Brain microvascular endothelial cell (primary cell): ENCODE measurements at places on chromosomes 3 and 15.
A peak's percentile ranks its signal among the peaks of the same experiment; 100 is the strongest.

- no peak for DNase-seq
Measured at GRCh38 chr15:59817834-59818233, 128.7 kb upstream of the BNIP2 start.

DNA sequence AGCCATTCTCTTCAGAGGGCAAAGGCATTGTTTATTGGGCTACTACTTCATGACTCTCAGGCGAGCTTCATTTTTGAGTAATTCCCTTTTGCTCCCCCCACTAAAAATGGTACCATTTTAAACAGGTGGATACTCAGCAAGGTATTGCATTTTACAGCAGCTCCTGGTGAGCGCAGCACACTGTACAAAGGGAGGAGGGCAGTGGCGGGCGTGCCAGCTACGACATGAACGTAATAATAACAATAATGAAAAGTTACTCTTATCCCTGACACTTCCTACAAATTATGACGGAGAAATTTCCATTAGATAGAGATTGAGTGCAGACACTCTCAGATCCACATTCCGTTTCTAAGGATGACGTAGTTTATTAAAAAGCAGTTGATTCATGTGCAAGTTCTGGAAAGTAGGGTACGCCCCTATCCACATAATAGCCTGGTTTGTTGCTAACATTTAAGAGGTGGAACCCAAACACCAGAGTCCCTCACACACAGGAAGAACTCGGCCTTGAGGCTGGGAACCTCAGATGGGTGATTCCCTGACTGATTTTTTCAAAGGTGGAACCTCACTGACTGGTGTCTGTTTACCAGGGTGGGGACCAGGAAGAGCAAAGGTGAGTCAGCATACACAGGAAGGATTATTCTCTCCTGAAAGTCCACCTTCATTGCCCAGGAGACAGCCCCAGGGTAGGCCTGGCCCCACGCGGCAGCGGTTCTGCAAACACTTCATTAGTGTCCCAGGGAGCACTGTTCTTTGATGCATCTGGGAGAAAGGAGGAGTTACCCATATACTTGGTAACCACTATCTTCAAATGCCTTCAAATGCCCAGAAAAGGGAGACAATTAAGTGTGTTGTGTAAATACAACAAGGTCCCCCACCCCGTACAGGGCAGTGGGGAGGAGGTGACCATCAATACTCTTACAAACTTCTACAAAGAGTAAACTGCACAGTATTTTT lies 69.9 kb downstream of the LDHAL6B start:
- no peak for DNase-seq

DNA sequence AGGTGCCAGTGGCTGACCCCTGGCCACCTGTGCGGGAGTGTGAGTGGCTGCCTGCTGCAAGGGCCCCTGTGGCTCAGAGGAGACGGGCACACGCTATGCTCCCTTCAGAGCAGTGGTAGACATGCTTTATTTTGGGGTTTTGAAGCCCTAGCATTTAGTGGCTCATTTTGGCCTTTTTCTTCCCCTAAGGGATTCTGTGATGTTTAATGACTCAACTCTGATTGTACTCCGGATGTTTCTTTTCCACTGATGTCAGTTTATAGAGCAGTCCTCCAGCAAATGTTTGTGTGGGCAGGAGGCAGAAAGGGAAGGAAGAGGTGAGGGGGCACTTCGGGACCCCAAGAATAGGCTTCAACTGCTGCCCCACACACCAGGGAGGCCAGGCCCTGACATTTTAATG lies 288.9 kb upstream of the C2CD4B start:
- peak; percentile 40 for DNase-seq

DNA sequence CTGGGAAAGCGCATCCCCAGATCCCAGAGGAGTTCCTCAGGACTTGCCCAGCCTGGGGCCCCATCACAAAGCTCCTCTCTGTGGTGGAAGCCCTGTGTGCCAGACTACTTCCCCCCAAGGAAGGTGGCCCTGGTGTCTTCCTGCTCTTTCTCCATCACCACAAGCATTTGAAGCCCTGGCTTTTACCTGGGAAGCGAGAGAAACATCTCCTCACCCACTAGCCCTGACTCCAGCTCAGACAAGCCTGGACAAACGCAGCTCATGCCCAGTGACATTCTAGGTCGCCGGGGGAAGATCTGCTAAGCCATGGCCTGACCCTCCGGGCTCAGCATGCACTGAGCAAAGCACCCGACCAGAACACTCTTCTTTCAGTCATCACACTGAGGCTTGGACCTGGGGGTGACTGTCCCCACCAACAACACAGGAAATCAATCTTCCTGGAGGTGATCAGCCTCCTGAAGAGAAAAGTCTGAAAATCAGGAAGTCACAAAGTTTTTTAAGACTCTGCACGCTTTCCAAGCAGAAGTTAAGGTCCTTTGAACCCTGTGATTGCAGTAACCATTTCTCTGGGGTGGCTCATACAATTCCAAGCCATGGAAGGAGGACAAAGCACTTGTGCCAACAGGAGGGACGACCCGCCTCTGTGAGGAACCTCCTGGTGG lies 40.8 kb downstream of the KLHL25 start:
- no peak for DNase-seq

GRCh38 chr3:65856907-65857306 lies 181.8 kb downstream of the MAGI1 start:
- no peak for DNase-seq
